ENCODE measurements at places on chromosomes 12 and 14.
A peak's percentile ranks its signal among the peaks of the same experiment; 100 is the strongest.

DNA sequence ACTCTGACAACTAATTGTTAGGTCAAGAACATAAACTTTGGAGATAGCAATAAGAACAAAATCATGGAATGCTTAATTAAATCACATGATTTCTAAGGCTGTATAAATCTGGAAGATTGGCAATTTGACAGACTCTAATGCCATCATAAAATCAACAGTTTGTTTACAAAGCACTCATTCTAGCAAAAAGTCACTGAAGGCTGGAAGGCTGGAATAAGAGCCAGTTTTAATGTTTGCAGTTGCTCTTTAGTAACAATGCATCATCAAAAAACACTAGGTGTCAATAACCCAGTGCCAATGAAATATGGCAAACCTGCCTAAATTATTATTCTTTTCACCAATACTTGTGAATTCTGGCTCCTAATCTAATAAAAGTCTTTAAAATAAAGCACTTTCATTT lies 65.0 kb downstream of the NUMB start:
- DNase-seq, result no peak

DNA sequence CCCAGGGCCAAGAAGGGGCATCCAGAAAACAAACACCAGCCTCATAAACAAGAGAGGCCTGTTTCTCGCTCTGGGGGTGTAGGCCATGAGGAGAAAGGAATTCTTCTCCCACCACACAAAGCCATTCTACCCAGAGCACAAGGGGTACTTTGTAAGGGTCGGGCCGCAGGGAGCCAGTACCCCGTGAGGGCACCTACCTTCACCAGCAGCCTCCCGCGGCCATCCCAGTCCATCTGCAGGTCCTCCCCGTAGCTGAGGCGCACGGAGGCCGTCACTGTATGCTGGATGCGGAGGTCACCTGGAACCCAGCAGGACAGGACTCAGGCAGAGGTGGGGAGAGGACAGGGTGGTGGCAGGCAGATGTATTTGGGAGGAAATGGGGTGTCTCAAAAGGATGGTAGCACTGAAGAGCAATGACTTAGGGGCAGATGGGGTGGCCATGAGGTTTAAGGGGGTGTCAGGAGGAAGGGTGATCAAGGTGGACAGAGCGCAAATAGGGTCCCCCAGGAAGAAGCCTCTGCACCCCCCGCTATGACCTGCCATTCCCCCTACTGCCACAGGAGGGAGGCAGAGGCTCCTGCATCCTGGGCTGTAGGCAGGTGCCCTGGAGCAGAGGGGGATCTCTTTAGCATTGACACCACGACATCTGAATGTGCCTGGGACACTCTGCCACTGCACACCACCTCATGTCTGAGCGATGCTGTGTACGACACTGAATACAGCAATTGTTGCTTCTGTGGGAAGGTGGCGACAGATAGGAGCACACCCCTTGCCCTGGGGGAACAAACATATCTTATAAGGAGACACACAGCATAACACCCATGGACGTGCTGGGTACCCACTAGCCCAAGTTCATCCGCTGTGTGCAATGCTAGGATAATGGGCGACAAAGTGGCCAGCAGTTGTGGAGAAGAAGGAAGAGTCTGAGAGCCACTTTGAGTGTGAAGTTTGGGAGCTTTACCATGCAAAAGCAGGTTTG lies 61.4 kb downstream of the VWF start:
- DNase-seq, result peak; percentile 48

- DNase-seq, result no peak
These were observed 7.6 kb downstream of the VPS37B start for GRCh38 chr12:122888232-122888752.

GRCh38 chr14:30221546-30221945 lies 293.9 kb upstream of the PRKD1 start:
- DNase-seq, result no peak

GRCh38 chr12:57489157-57489641 lies 1.3 kb downstream of the MARS1 start:
- DNase-seq, result no peak
